ENCODE measurements at places on chromosomes 2 and 18.

DNA sequence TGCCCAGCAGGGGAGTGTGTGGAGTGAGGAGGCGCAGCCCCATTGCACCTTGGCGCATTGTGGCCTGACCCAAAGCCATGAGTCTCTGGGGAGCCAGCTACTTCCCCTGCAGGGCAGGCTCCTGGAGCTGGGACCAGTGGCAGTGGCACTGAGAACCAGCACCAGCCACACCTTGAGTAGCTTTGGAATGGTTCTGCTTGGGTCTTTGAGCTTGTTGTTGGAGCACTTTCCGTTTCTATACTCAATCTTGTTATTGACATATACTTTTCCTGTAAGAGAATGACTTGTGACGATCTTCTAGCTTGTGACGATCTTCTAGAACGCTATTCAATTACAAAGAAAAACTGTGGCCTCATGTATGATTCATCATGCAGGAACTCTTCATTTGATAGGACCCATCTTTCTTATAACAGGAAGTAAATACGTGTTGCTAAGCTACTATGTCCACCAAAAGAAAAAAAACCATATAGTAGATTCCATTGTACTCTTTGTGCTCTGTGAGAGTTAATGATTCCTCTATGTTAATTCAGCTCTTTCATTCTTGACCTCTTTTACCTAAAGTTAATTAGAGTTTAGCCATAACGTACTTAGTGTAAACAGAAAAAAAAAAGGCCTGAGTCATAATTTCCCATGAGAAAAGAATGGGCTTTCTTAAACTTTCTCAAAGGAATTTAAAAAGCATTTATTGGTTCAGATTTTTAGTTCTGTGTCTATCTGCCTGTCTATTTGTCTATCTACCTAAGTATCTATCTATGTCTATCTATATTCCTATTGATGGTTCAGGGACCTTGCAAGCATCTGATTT lies 113.1 kb downstream of the GATA6 start:
- no peak for DNase-seq

GRCh38 chr2:237819231-237819630 lies 20.7 kb downstream of the RBM44 start:
- DNase-seq, result no peak

- DNase-seq, result no peak
Measured at GRCh38 chr2:29223257-29223656, 108.0 kb downstream of the CLIP4 start.

DNA sequence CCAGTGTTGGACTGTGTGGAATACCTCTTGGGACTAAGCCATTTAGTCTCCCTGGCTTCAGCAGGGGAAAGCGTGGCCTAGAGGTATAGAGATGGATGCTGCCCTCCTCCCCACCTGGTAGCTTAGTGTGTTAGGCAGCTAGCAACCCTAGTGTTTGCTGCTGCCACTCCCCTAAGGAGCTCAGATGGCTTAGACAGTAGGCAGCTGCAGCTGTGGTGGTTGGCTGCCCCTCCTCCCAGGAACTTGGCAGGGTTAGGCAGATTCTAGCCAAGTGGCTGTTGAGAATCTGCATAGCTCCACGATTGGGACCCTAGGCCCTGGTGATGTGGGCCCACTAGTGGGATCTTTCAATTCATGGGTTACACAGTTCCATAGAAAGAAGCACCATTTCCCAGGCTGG lies 550.4 kb upstream of the CHAC2 start:
- no peak for DNase-seq

DNA sequence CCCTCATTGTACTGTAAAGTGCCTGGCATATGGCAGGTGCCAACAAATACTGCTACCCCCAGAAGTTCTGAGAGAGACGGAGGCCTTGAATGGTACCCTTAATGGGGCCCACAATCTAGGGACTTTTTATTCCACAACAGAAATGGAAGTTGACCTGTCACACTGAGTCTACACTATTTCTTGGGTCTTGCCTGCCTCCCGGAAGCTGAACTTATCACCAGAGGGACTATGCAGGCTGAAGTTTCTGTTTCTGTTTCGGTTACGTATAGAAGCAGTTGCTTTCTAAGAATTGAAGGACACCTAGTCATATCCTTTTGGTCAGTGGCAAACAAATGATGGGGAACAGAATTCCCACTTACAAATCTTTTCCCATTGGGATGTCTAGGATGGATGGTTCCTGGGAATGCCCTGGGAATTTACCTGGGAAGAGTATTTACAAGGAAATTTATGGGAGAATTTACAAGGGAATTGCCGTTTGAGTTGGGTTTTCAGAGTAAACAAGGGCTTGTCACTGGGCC lies 74.2 kb downstream of the HS1BP3 start:
- no peak for DNase-seq

DNA sequence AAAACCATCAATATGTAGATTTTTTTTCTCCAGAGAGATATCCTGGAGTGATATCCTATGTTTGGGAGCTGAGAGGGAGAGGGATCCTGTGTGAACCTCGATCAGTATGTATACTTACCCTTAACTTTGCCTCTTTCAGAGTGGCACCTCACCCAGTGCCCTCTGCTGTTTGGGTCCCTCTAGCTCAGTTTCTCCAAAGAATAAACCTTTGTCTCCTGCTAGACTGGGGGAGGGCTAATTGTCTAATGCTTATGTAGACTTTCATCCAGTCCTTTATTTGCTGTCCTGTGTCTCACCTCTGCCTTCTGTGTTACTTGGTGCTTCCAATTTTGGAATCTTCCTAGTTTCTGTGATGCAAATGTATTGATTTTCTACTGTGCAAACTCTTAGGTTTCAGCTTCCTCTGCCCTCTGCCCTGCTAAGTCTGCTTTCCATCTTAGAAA lies 48.4 kb downstream of the MTX2 start:
- DNase-seq, result no peak

DNA sequence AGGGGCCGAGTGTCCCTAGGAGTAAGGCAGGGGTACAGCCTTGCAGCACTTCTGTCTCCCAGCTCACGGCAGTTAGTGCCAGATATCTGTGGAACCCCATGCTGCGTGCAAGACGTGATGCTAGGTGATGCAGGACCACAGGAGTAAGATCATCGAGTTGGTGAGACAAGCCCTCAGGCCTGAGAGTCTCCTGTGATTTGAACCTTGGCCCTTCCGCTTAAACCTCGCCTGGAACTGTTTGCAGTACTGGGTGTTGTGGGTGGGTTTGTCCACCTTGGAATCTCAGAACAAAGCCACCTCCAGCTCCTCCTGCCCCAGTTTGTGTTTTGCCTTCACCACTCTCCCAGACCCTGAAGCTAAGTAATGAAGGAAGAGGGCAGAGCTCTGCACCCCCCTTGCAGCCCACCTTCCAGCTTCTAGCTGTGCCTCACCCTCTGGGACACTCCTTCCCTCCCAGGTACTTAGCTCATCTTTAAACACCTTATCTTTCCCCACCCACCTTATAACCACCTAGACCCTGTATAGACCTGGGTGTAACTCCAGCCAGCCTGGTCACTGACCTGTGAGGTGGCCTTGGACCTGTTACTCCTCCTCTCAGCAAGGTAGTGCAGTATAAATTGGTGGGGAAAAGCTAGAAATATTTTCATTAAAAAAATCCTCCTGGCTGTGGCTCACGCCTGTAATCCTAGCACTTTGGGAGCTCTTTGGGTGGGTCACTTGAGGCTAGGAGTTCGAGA lies 6.6 kb downstream of the CNNM4 start:
- DNase-seq, result no peak

Data from effector CD8-positive, alpha-beta T cell (primary cell).